ENCODE measurements at places on chromosomes 7 and 10. TPM values are rescaled to one million over a fixed set of nuclear protein-coding genes. Genes with fewer than 3 reads are reported as not detected.

Gene ZNF511
- total RNA-seq, result 75.0 TPM

Gene ZRANB1
- 7.9 TPM for total RNA-seq

Gene OPALIN
- total RNA-seq, result not detected

Gene CHCHD2
- 643 TPM for total RNA-seq

Gene HDAC9
- total RNA-seq, result 0.03 TPM

Gene ZMIZ2
- 31.5 TPM for total RNA-seq

Gene AKR1C4
- 0.37 TPM for total RNA-seq

Gene TEX47
- not detected for total RNA-seq

Gene SUV39H2
- total RNA-seq, result 19.7 TPM

Gene DPY19L1
- total RNA-seq, result 45.9 TPM

Gene NRAP
- total RNA-seq, result not detected

Gene PLXNA4
- total RNA-seq, result 1.5 TPM

Gene CPA1
- not detected for total RNA-seq

Gene CAMK1D
- 7.9 TPM for total RNA-seq

Gene HOXA2
- 1.0 TPM for total RNA-seq

Gene NODAL
- total RNA-seq, result not detected

Gene PTPRZ1
- not detected for total RNA-seq

Gene PRKAR2B
- total RNA-seq, result 3.7 TPM

Gene ZP3
- 20.0 TPM for total RNA-seq

Gene TMEM196
- not detected for total RNA-seq

Gene OR2A5
- not detected for total RNA-seq

Gene DRGX
- total RNA-seq, result not detected

Gene ADIRF
- total RNA-seq, result not detected

Gene TAS2R38
- total RNA-seq, result not detected

Gene GOLGA7B
- total RNA-seq, result 3.6 TPM

Gene SPAM1
- not detected for total RNA-seq

Gene ANAPC16
- 80.9 TPM for total RNA-seq

Gene NEUROD6
- not detected for total RNA-seq

Gene DBNL
- total RNA-seq, result 66.3 TPM

Gene GRM3
- not detected for total RNA-seq

Gene ETV1
- total RNA-seq, result 2.7 TPM

Gene NUDCD3
- total RNA-seq, result 47.2 TPM

Gene SERPINE1
- 712 TPM for total RNA-seq

Gene MAGI2
- 0.40 TPM for total RNA-seq

Gene MBLAC1
- total RNA-seq, result 2.9 TPM

Gene GRIFIN
- total RNA-seq, result not detected

Gene GNGT1
- total RNA-seq, result not detected

Gene FGL2
- total RNA-seq, result not detected

Gene LRIT1
- not detected for total RNA-seq

Gene NUTM2D
- 1.1 TPM for total RNA-seq

Gene CLCN1
- total RNA-seq, result not detected

Gene CALD1
- total RNA-seq, result 49.0 TPM

Gene UCMA
- not detected for total RNA-seq

Gene WEE2
- total RNA-seq, result not detected

Gene ANKRD7
- total RNA-seq, result not detected
